ENCODE measurements at places on chromosomes 11 and 22. TPM values are rescaled to one million over a fixed set of nuclear protein-coding genes. Genes with fewer than 3 reads are reported as not detected.

DNA sequence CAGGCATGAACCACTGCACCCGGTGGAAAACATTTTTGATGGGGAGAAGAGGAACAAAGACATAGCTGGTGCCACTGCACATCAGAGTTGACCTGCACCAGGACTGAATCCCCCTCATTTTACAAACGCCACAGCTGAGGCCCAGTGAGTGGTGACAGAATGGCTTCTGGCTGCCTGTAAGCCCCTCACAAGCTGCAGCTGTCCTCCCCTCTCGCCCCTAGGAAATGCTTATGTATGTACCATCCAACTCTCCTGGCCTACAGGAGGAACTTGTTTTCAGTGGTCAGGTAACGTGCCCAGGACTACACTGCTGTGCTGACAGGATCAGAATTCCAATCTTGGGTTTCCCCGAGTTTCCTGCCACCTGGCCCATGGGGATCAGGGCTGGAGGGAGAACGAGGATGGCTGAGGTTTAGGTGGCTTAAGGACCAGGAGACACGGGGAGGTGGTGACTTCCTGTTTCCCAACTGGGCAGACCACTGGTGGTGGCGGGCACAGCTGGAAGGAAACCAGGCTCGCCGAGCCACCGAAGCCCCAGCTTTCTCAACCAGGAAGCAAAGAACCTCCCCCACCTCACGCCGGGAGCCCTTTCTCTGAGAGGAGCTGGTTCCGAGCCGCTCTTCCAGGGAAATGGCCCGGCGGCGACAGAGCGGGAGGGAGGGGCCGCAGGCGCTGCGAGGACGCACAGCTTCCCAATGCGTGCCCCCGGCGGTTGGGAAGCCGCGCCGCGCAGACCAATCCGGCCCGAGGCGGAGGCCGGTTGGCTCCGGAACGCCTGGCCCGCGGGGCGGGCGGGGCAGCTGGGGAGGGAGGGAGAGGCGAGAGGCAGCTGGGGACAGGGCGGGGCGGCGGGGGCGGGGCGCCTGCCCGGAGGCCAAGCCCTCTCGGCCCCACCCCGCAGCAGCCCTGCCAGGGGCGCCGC lies 1.0 kb upstream of the LRFN4 start:
- DNase-seq: peak; percentile 97
- peaks cover 34% of the 10 kb centered on the region for H3K36me3 ChIP-seq
- peak overlapping the region; percentile 98 for H3K27ac ChIP-seq
- H3K4me1 ChIP-seq: peaks cover 95% of the 10 kb centered on the region
- no peaks in the 10 kb centered on the region for H3K27me3 ChIP-seq
- peak overlapping the region; percentile 68 for H3K4me3 ChIP-seq

TSKU gene
- 14.1 TPM for total RNA-seq

DNA sequence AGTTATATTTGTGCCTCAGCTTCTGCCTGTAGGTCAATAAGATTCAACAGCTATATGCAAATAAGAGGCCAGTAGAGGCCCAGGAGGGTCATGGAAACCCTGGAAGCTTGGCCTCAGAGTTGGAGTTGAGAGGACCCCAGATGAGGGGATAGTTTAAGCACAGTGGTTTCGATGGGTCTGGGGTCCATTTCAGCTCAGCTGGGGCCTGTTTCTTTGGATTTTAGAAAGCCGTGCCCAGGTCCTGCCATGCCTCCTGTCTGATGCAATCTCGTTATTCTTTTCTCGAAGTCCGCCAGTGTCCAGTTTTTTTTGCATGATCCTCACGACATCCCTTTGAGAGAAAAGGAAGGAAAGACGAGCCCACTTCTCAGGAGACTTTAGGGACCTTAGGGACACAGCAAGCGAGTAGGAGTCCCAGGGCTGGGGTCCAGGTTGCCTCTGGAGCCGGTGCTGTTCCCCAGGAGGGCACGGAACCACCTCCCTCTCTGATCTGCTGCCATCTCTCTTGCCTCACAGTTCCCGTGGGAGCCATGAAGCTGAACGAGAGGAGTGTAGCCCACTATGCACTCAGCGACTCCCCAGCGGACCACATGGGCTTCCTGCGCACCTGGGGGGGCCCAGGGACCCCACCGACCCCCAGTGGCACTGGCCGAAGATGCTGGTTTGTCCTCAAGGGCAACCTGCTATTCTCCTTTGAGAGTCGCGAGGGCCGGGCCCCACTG lies 2.6 kb upstream of the SMDT1 start:
- H3K27ac ChIP-seq: no peak overlapping the region
- DNase-seq: no peak
- no peak overlapping the region for H3K4me3 ChIP-seq
- peaks cover 3% of the 10 kb centered on the region for H3K36me3 ChIP-seq

GRCh38 chr11:33419924-33420323 lies 162.7 kb downstream of the HIPK3 start:
- no peaks in the 10 kb centered on the region for H3K4me1 ChIP-seq
- peaks cover 3% of the 10 kb centered on the region for H3K27me3 ChIP-seq
- no peak overlapping the region for H3K27ac ChIP-seq
- no peak overlapping the region for H3K4me3 ChIP-seq
- no peak for DNase-seq

- no peaks in the 10 kb centered on the region for H3K27me3 ChIP-seq
- no peaks in the 10 kb centered on the region for H3K36me3 ChIP-seq
- H3K4me3 ChIP-seq: no peak overlapping the region
- H3K27ac ChIP-seq: peak overlapping the region; percentile 85
These were observed 21.5 kb downstream of the FADS3 start for GRCh38 chr11:61869708-61870451.

- H3K36me3 ChIP-seq: no peaks in the 10 kb centered on the region
These were observed 25.0 kb upstream of the GAL start for GRCh38 chr11:68659158-68659921.

LARGE2 gene
- 12.6 TPM for total RNA-seq

- H3K36me3 ChIP-seq: no peaks in the 10 kb centered on the region
- H3K27ac ChIP-seq: no peak overlapping the region
- no peaks in the 10 kb centered on the region for H3K4me1 ChIP-seq
- no peaks in the 10 kb centered on the region for H3K27me3 ChIP-seq
- H3K4me3 ChIP-seq: no peak overlapping the region
These were observed 57.9 kb upstream of the MMP13 start for GRCh38 chr11:103013421-103013820.

GRCh38 chr11:45805305-45806071 lies 539 bp downstream of the SLC35C1 start:
- no peaks in the 10 kb centered on the region for H3K27me3 ChIP-seq
- no peak for DNase-seq
- peaks cover 21% of the 10 kb centered on the region for H3K36me3 ChIP-seq
- H3K27ac ChIP-seq: peak overlapping the region; percentile 85
- peak overlapping the region; percentile 84 for H3K4me3 ChIP-seq

TSPAN18 gene
- 0.35 TPM for total RNA-seq

DNA sequence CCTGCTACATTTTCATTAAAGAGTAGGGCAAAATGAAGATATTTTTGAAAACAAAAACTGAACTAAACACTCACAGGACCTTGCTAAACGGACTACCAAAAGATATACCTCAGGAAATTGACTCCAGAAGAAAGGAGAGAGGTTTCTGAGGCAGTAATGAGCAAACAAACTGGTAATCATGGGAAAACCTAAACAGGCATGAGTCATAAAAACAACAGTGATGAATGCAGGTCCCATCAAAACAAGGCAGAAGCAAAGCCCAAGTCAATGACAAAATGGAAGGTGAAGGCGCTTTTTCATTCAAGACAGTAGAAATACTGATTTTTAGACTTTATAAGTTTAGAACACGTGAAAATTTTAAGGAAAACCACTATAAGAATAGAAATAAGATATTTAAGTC lies 104.5 kb downstream of the EFCAB6 start:
- H3K36me3 ChIP-seq: no peaks in the 10 kb centered on the region
- DNase-seq: no peak
- no peak overlapping the region for H3K4me3 ChIP-seq
- H3K27me3 ChIP-seq: no peaks in the 10 kb centered on the region
- no peaks in the 10 kb centered on the region for H3K4me1 ChIP-seq
- no peak overlapping the region for H3K27ac ChIP-seq

DNA sequence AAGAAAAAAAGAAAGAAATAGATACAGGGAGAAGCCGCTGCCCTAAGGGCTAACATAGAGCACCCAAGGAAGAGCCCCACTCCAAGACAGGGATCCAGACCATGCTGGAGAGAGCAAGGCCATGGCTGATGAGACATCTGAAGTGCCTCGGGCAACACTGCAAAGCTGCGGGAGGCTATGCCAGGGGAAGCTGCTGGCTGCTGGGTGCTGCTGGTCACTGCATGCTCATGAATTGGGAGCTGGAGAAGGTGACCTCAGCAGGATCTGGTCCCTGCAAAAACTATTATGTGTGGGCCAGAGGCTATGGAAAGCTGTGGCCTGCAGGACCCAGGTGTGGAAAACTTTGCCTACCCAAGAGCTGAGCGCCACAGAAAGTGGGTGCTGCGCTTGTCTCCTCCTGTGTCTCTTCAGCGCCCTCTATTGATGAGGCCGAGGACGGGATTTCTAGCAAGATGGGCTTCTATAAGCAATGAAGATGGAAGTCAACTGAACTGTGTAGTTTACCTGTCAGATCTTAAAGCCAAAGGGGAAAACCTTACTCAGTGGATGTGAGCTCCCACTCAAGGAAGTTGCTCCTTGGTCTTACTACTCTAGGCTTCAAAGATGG lies 17.3 kb upstream of the SLC29A2 start:
- peak; percentile 54 for DNase-seq
- H3K4me3 ChIP-seq: no peak overlapping the region
- no peaks in the 10 kb centered on the region for H3K4me1 ChIP-seq
- H3K36me3 ChIP-seq: no peaks in the 10 kb centered on the region
- H3K27ac ChIP-seq: no peak overlapping the region

OR10G7 gene
- total RNA-seq: not detected

Data from K562 (cell line).